ENCODE measurements at places on chromosomes 7 and 10. TPM values are rescaled to one million over a fixed set of nuclear protein-coding genes. Genes with fewer than 3 reads are reported as not detected.

Gene HOXA1
- 3.7 TPM for total RNA-seq

Gene APBB1IP
- not detected for total RNA-seq

Gene SLC29A4
- 4.7 TPM for total RNA-seq

Gene CRHR2
- not detected for total RNA-seq

Gene PFKP
- 216 TPM for total RNA-seq

Gene PDK4
- 0.46 TPM for total RNA-seq

Gene TMEM229A
- not detected for total RNA-seq

All from LHCN-M2 (cell line).